Osteocyte (in vitro differentiated cells): ENCODE measurements at places on chromosomes 1 and 21. TPM values are rescaled to one million over a fixed set of nuclear protein-coding genes. Genes with fewer than 3 reads are reported as not detected.
A peak's percentile ranks its signal among the peaks of the same experiment; 100 is the strongest.

DNA sequence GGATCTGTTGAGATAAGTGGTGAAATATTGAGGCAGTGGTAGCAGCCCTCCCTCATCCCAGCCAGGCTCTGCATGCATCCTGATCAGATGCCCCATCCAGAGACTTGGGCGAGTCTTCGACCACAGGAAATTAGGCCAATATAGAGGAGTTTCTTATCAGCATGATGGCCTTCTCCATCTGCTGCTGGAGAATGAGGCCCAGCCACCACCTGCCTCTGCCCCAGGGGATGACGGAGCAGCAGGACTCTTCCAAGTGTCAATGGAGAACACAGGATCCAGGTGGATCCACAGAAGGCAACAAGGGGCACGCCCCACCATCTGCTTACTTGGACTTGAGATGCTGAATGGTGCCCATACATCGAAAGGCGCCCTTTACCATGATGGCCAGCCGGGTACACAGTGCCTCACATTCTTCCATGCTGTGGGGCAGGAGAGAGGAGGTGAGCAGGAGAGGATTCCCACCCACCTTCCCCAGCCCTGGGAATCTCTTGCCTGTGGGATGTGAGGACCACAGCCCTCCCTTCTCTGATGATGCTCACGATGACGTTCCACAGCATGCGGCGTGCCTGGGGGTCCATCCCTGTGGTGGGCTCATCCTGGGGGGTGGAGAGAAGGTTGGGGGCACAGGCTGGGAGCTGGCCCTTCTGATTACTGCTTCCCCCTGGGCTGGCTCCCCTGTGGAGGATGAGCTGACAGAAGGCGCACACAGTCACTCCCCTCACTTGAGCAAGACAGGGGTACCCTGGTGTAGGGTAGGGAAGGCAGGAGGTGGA is 91.5 kb upstream of the GCLM start:
- H3K4me3 ChIP-seq: no peak overlapping the region
- peak; percentile 75 for DNase-seq
- no peaks in the 10 kb centered on the region for H3K36me3 ChIP-seq
- no peak overlapping the region for H3K27ac ChIP-seq
- H3K27me3 ChIP-seq: no peaks in the 10 kb centered on the region

GRCh38 chr1:224213438-224214119 is 30.5 kb downstream of the DEGS1 start:
- no peaks in the 10 kb centered on the region for H3K27me3 ChIP-seq
- no peaks in the 10 kb centered on the region for H3K36me3 ChIP-seq
- H3K4me1 ChIP-seq: peaks cover 8% of the 10 kb centered on the region
- H3K27ac ChIP-seq: no peak overlapping the region

DNA sequence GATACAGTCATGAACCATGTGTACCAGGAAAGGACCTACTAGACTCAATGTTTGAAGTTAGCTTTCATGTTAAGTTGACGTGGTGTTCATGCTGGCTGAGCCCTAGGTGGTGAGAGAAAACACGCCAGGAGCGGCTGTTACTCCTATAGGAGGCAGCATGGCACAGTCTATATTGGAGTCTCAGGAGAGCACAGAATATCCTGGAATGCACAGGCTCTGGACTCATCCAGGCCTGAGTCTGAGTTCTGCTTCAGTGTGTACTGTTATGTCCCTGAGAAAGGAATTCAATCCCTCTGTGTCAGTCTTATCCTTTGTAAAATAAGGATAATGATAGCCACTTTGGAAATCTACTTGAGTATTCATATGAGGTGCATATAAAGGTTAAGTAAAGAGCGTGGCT is 41.2 kb downstream of the DPT start:
- no peaks in the 10 kb centered on the region for H3K36me3 ChIP-seq
- no peak overlapping the region for H3K27ac ChIP-seq
- H3K27me3 ChIP-seq: no peaks in the 10 kb centered on the region
- H3K4me3 ChIP-seq: no peak overlapping the region

DNA sequence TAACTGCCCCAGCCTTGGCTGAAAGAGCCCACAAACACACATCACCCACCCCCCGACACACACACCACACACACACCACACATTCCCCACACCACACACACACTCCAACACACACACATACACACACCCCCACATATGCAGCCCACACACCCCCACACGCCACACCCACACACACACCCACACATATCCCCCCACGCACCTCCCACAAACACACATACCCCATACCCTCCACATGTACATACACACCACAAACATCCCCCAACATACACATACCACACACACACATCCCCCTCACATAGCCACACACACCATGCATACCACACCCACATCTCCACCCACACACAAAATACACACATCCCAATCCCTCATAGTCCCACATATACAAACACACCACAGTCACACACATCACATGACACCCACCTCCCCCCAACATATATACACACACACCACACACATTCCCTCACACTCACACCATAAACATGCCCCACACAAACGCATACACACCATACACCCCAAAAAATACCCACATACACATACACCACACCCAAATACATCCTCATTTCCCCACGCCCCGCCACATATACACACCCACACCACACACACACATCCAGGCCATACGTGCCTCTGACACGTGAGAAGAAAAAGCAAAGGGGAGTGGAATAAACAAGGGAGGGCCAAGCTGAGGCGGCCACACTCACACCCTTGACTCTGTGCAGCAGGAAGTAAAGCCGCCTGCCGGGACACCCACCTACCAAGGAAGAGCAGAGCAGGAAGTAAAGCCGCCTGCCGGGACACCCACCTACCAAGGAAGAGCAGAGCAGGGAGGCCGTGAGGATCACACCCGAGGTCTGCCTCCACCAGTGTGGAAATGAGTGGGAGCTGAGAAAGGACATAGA is 53.7 kb downstream of the HSF2BP start:
- H3K27ac ChIP-seq: no peak overlapping the region
- H3K4me1 ChIP-seq: peaks cover 34% of the 10 kb centered on the region
- peaks cover 9% of the 10 kb centered on the region for H3K36me3 ChIP-seq
- H3K4me3 ChIP-seq: no peak overlapping the region
- no peak for DNase-seq

DNA sequence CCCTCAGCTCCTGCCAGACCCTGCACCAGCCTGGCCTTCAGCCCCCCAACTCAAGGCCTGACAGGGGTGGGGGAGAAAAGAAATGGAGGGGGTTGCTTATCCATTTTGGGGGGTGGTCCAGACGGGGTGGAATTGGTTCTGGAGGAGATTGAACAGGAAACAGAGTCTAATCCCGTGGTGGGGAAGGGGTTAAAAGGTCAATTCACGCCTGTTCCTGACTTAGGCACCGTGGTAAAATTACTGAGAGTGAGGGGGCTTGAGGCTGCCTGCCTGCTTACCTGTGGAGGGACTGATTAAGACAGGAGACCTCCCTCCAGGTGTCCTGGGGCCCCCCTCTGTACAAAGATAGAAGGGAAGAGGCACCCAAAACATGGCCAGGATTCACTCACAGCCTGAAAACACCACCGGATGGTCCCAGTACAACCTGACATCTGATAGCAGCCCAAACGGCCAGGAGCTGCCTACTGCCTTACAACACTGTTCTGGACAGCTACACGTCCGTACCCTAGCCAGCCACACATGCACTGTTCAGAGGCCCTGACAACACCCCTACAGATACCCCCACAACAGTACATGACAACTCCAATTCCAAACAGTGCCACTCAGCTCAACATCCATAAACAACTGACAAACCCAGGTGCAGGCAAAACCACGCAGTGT is 31.8 kb downstream of the AHDC1 start:
- no peak for DNase-seq
- H3K27ac ChIP-seq: peak overlapping the region; percentile 92
- peak overlapping the region; percentile 55 for H3K4me3 ChIP-seq
- H3K36me3 ChIP-seq: no peaks in the 10 kb centered on the region
- peaks cover 87% of the 10 kb centered on the region for H3K4me1 ChIP-seq

LCE3E gene
- total RNA-seq: not detected in 2 replicates

- H3K27me3 ChIP-seq: no peaks in the 10 kb centered on the region
- H3K4me1 ChIP-seq: peaks cover 2% of the 10 kb centered on the region
- no peak overlapping the region for H3K4me3 ChIP-seq
- DNase-seq: no peak
Observed at GRCh38 chr1:107669996-107670395, 295.0 kb downstream of the VAV3 start.

DNA sequence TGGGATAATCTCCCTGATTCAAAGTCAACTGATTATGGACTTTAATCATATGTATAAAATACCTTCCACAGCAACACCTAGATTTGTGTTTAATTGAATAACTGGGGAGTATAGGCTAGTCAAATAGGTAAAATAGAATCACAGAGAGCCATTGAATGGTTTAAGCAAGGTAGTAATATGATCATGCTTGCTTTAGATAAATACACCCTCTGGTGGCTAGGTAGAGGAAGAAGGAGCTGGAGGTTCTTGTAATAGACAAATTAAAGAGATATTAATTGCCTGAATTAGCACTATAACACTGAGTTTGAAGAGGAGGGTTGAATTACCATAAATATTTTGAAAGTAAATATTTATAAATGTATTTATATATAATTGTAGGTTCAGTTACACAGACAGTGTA is 40.3 kb downstream of the DIRAS3 start:
- no peaks in the 10 kb centered on the region for H3K36me3 ChIP-seq
- H3K4me1 ChIP-seq: no peaks in the 10 kb centered on the region
- no peak for DNase-seq
- no peak overlapping the region for H3K4me3 ChIP-seq
- no peaks in the 10 kb centered on the region for H3K27me3 ChIP-seq

DNA sequence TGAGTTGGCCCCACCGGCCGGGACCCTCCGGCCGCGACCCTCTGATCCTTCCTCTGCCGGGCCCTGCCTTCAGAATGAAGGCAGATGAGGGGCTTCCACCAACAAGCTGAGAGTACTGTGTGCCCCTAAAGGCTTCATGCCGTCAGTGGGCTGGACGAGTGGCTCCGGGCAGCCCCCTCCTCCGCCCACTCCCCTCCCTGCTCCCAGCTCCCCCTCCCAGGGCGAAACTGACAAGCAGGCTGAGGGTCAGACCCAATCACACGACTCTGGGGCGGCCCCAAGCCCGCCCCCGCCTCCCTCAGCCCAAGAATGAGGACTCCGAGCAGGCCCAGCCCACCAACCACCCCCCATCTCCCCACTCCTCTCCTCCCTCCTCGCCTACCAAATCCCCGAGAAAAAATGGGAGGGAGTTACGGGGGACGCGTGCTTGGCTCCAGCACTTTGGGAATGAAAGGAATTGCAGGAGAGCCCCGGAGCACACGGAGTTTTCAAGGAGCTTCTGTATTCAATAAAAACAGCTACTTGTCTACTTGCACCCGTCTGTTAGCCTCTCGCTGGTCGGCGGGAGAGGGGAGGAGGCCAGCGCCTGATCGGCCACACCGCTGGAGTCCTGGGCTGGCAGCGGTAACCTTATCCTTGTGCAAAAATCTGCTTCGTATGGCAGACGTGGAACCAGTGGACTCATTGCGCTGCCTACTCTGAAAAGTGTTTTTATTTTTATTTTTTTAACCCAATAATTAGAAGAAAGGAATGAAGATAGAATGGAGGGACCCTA is at the start of gene COL11A1:
Gene COL11A1 (minus strand): TSS at position 147 of the 775 bp plus-strand sequence. CDS start 344 bp downstream, outside the sequence.
- H3K36me3 ChIP-seq: peaks cover 4% of the 10 kb centered on the region
- peaks cover 64% of the 10 kb centered on the region for H3K4me1 ChIP-seq
- DNase-seq: peak; percentile 88
- peak within 1 kb of the TSS; percentile 91 for H3K4me3 ChIP-seq
- H3K27ac ChIP-seq: peak within 1 kb of the TSS; percentile 83

GRCh38 chr21:39004634-39005501 is 178.4 kb downstream of the PSMG1 start:
- peak overlapping the region; percentile 34 for H3K27ac ChIP-seq
- H3K4me3 ChIP-seq: no peak overlapping the region
- no peaks in the 10 kb centered on the region for H3K27me3 ChIP-seq
- peaks cover 31% of the 10 kb centered on the region for H3K4me1 ChIP-seq
- no peak for DNase-seq
- no peaks in the 10 kb centered on the region for H3K36me3 ChIP-seq

DNA sequence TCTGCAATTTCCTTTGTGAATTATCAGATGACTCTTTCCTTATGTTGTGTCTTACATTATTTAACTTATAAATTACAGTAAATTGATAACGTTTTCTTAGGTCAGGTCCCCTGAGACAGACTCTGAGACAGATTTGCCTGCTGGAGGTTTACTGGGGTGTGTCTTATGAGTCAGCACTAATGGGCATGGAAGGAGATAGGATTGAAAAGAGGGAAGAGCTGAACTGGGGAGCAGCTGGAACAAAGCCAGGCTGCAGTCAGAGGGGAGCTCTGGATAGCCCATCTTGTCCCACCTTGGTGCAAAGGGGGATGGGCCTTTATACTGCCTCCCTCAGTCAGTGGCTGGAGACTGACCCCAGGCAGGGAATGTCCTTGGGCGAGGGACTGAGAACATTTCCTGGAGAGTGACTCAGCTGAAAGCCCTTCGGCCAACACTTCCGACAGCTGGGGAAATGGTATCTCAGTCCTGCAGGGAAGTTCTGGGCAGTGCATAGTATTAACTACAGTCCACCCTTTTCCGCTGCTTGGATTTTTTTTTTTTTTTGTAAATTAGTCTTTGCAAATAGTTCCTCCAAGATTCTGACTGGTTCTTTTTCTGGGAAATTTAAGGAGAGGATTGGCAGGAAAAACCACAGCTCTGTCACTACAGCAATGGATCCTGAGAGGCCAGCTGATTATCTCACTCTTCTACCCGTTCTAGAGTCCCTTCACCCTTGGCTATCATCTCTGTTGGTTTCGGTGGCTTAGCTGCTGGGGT is 39.1 kb upstream of the CDC42BPA start:
- H3K27me3 ChIP-seq: no peaks in the 10 kb centered on the region
- H3K4me3 ChIP-seq: peak overlapping the region; percentile 19
- DNase-seq: peak; percentile 86
- no peaks in the 10 kb centered on the region for H3K36me3 ChIP-seq
- peaks cover 40% of the 10 kb centered on the region for H3K4me1 ChIP-seq

- no peaks in the 10 kb centered on the region for H3K36me3 ChIP-seq
- H3K27ac ChIP-seq: no peak overlapping the region
- H3K27me3 ChIP-seq: peaks cover 14% of the 10 kb centered on the region
- no peak for DNase-seq
- no peaks in the 10 kb centered on the region for H3K4me1 ChIP-seq
Observed at GRCh38 chr1:204859861-204860267, 10.8 kb upstream of the NFASC start.

DNA sequence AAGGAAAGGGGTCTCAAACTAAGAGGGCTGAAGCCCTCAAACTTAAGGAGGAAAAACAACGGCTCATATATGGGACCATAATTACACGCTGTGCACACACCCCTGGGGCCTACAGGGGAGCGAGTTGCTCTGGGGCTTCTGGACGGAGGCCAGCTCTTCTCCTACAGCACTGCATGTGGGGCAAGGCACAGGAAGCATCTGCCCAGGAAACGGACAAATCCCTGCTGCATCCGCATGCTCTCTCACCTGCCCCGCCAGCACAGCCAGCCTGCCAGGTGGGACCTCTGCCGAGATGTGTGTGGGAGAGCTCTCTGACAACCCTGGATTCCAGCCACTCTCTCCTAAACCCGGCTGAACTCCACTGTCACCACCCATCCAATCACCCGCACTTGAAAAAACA is 54.1 kb downstream of the MRPL37 start:
- peaks cover 10% of the 10 kb centered on the region for H3K36me3 ChIP-seq
- peak overlapping the region; percentile 80 for H3K27ac ChIP-seq
- H3K27me3 ChIP-seq: no peaks in the 10 kb centered on the region
- H3K4me1 ChIP-seq: peaks cover 49% of the 10 kb centered on the region
- no peak for DNase-seq
- H3K4me3 ChIP-seq: no peak overlapping the region

GRCh38 chr1:233240829-233241682 is 54.5 kb downstream of the PCNX2 start:
- H3K36me3 ChIP-seq: peaks cover 11% of the 10 kb centered on the region
- H3K27ac ChIP-seq: peak overlapping the region; percentile 58
- H3K4me1 ChIP-seq: peaks cover 27% of the 10 kb centered on the region
- H3K27me3 ChIP-seq: no peaks in the 10 kb centered on the region
- no peak overlapping the region for H3K4me3 ChIP-seq
- DNase-seq: no peak
